Activated CD4-positive, alpha-beta T cell treated with anti-CD3 and anti-CD28 coated beads, Interleukin-2, amount 50 U/mL, for 48 hours (primary cell): ENCODE measurements at places on chromosomes 12 and 14.
A peak's percentile ranks its signal among the peaks of the same experiment; 100 is the strongest.

- DNase-seq = no peak
Measured at GRCh38 chr14:93015064-93015463, 92.1 kb downstream of the CHGA start.

- DNase-seq = no peak
Measured at GRCh38 chr14:79493081-79493645, 718.1 kb downstream of the DIO2 start.

DNA sequence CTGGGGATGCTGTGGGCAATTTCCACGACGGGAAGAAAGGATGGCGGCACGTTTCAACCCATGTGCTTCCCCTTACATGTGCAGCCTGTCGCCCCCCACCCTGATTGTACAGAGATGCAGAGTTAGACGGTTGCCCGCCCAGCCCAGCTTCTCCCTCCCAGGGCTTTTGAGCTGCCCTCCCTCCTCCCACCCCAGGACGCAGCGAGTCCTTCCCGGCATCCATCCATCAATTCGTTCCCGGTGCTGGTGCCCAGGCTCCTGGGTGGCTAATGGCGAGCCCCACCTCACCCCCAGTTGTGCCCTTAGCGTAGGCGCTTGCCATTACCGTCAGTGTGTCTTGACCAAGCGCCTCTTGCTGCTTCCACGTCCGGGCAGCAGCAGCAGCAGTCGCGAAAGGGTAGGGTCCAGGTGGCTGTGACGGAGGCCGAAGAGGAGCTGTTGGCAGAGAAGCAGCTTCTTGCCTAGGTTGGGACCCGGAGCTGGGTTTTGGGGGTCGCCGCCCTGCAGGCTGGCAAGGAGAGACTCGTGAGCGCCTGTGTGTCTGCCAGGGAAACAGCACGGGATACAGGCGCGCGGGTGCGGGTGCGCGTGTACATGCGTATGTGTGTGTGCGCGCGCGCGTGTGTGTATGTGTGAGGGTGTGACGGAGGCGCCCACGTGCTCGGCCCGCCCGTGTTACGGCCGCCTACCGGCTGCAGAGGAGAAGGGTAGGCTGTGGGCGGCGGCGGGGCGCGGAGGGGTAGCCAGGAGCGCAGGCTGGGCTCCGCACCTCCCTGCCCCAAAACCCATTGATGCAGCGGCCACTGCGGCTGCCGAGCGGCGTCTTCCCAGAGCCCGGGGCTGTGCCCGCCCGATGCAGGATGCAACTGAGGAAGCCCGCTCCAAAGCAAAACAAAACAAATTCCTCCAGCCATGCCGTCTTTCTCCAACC lies at the start of gene SLC6A15:
Gene SLC6A15 (minus strand): TSS at position 602 of the 931 bp plus-strand sequence. CDS start 20,679 bp downstream, outside the sequence.
- peak; percentile 12 for DNase-seq

DNA sequence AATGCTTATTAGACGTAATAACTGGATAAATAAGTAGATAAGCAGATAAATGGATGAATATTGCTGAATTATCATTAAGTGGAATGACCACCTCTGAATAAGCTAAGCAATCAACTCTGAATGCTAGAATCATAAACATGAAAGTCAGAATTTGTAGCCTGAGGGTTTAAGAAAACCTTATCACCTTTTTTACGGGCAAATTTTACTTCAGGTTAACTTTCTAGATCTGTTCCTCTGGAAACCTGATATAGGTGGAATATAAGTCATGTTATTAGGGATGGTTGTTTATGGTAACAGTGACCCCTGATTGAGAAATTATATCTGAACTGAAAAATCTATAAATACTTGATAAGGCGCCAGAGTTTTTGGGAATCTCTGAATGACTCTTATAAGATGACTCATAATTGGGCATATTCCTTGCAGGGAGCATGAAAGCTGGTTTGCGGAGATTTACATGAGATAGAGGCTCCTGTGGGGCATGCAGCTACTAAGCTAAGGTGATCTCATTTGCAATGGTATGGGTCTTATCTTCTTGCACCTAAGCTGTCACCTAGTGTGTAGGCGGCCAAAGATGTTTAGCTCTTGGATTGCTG lies 12.1 kb downstream of the SPX start:
- DNase-seq = no peak

- no peak for DNase-seq
Measured at GRCh38 chr12:42706321-42706720, 116.8 kb upstream of the PRICKLE1 start.

- no peak for DNase-seq
Measured at GRCh38 chr12:111238075-111238734, 130.7 kb downstream of the PHETA1 start.
